Umbilical cord (tissue), 2 donors: ENCODE measurements at places on chromosomes 2 and 18.

- peak; percentile 96 for DNase-seq
Measured at GRCh38 chr2:43265421-43265820, 39.0 kb upstream of the ZFP36L2 start.

DNA sequence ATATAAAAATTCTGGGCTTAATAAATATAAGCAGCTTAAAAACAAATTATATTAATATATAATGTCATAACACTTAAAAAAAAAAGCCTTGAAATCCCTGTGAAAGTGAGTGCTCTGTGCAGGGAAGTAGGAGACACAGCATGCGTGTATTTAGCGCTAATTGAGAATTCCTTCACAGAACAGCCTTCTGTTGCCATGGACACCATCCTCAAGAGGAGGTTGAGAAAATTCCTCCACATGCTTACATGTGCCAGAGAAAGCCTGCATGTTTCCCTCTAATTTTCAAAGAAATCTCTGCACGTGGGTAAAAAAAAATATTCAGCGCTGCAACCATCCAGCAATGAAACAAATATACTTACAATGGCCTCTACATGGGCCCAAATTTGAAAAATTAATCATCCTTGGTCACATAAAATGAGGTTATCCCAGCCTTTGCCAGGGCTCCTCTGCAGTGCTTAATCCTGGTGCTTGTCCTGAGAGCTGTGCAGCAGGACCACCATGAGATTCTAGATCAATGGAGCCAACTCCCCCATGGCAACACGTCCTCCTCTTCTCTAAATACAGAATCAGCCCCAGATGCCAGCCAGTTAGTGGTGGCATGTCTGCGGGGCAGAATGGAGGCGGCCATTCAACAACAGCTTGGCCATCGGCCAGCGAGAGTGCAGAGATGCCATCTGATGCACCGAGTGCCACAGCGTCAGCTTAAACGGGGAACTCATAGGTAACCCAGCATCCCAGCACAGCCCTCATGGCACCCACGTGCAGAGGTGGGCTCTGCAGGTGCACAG is 228.0 kb downstream of the MYT1L start:
- no peak for DNase-seq

- DNase-seq: no peak
Measured at GRCh38 chr2:224786848-224787247, 70.7 kb upstream of the CCDC195 start.

DNA sequence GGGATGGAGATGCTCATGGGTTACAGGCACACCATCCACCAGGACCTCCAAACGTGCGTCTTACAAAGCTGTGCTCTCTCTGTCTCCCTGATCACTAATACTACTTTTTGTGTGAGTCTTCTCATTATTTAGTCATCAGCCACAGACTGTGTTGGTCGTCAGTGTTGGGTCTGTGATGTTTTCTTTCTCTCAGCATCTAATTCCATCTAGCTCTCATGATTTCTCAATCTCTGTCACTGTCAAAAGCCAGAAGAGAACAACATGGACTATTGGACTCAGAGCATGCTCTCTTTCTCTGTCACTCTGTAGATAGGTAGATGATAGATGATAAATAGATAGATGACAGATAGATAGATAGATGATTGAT is 6.0 kb upstream of the ARL4C start:
- no peak for DNase-seq

DNA sequence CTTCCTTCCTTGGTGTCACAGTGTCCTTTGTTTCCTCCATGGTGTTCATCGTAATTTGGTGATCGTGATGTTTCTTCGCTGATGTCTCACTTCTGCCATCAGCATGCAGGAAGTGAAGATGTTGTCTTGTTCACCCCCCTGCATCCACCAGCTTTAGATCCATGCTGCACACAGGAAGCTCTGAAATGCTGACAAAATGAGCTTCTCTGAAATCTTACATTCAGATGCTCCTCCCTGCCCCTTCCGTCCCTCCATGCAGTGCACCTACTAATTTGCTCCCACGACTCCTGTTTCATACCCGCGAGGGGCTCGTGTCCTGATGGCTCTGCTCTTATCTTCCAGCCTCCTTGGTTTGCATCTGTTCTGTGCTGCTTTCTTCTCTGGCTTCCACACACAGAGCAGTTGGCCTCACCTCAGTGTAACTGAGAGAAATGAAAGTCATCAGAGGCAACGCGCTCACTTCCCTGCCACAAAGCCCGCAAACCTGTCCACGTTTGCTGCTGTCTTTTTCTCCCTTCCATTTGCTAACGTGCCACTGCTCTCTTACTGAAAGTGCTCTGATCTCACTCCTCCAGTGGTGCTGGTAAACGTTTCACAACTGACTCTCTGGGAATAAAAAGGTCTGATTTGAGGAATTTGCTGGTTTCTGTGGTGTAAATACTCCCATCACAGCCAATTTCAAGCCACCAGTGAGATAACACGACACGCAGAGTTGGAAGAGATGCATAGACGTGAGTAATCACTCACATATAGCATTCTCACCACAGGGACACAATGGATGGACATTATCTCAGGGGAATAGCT is 41.0 kb upstream of the MGAT4A start:
- no peak for DNase-seq

- no peak for DNase-seq
Measured at GRCh38 chr2:38554973-38555595, 47.6 kb downstream of the HNRNPLL start.

GRCh38 chr2:226142463-226142862 is 657.2 kb downstream of the IRS1 start:
- DNase-seq: no peak

GRCh38 chr18:39702888-39703287 is 2137.3 kb upstream of the CELF4 start:
- DNase-seq: no peak

DNA sequence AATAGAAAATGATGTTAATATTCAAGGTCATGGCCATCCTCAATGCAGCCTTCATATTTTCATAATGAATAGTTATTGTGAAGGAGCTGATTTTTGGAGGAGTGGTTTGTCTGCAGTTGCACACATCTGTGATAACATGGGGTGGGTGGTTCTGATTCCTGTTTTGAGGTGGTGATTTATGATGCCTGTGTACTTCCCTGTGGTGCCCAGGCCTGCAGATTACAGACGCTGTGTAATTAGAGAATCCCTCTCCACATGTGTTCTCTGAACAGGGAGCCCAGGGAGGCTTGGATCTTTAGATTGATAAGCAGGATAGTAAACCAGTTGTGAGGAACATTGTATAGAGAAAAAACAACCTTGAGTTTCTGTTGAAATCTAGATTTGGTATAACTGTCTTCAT is 117.5 kb downstream of the AGAP1 start:
- DNase-seq: no peak

- no peak for DNase-seq
Measured at GRCh38 chr2:170895023-170895757, 33.9 kb upstream of the GORASP2 start.

- peak; percentile 61 for DNase-seq
Measured at GRCh38 chr2:173076581-173077345, 1.1 kb downstream of the MAP3K20 start.

DNA sequence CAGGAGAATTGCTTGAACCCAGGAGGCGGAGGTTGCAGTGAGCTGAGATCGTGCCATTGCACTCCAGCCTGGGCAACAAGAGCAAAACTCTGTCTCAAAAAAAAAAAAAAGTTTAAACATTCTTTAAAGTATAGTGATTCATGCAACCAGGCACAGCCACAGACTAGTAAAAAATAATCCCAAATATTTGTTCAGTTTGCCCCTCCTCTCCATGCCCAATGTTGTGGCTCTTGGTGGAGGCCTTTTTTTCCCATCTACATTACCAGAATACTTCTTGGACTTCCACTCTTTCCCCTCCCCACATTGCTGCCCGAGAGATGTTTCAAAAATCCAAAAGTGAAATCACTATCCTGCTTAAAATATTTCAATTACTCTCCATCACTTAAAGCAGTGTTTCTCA is 5.1 kb upstream of the MALT1 start:
- peak; percentile 53 for DNase-seq
